Body of pancreas (tissue), 4 donors: ENCODE measurements at places on chromosomes 12 and 14. TPM values are rescaled to one million over a fixed set of nuclear protein-coding genes. Genes with fewer than 3 reads are reported as not detected.

MLF2 gene
- total RNA-seq, result 59.4 TPM

DNA sequence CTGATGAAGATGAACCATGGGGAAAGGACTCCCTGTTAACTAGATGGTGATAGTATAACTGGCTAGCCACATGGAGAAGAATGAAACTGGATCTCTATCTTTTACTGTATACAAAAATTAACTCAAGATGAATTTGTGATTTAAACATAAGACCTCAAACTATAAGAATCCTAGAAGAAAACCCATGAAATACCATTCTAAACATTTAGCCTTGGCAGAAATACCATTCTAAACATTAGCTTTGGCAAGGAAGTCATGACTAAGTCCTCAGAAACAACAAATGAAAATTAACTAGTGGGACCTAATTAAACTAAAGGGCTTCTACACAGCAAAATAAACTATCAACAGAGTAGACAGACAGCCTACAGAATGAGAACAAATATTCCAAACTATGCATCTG lies 28.4 kb upstream of the NOVA1 start:
- no peak for DNase-seq

GRCh38 chr12:75706786-75707605 lies 195.6 kb upstream of the KRR1 start:
- no peak for DNase-seq

DNA sequence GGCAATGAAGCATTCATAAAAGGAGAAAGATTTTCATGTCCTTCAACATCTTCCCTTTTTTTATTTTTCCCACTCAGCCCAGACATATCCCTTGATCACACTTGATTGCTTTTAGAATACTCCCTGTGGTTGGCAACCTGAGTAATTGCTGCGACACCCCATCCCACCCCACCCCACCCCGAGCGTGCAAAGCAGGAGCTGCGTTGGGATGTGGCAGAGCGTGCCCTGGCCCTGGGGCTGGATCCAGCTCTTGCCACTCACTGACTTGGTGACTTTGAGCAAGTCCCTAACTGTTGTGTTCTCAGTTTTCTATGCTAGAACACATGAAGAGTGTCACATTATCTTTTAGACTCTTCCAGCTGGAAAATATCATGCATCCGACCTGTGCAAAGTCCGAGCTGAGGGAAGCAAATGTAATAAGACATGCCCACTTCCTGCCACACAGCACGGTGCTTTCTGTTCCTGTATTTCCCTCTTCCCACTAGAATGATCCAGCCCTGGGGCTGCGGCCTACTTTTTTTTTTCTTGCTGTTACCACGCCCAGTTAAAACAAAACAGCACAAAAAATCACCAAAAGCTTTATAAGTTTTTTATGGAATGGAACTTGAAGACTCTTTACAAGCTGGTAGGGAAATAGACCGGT lies 4.0 kb downstream of the ASCL4 start:
- DNase-seq, result no peak

PRH2 gene
- total RNA-seq, result not detected

DNA sequence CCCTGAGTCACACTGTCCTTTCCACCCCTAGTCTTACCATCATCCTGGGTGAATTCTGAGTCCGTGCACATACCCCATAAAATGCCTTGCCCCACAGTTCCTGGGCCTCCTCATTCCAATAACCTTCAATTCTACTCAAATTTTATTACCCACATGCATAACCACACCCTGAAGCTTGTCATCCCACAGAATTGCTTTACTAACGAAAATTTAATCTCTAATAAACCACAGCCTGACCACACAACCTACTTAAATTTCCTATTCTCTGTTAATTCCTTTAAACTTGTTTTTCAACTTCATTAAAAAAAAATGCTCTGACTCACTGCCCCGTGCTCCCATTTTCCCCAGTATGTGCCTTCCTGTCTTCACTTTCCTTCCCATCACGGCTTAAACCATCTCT lies 205.9 kb downstream of the PHLDA1 start:
- DNase-seq, result no peak

- no peak for DNase-seq
These were observed 32.2 kb downstream of the SLC8A3 start for GRCh38 chr14:70156592-70156991.

- DNase-seq, result no peak
These were observed 46.1 kb downstream of the FRMD6 start for GRCh38 chr14:51697848-51698247.

- DNase-seq, result no peak
These were observed 132.5 kb upstream of the FOXN3 start for GRCh38 chr14:89549381-89550125.

PRPH gene
- 9.6 TPM for total RNA-seq

ARHGDIB gene
- total RNA-seq, result 19.8 TPM

RHOF gene
- total RNA-seq, result 10.2 TPM

DNA sequence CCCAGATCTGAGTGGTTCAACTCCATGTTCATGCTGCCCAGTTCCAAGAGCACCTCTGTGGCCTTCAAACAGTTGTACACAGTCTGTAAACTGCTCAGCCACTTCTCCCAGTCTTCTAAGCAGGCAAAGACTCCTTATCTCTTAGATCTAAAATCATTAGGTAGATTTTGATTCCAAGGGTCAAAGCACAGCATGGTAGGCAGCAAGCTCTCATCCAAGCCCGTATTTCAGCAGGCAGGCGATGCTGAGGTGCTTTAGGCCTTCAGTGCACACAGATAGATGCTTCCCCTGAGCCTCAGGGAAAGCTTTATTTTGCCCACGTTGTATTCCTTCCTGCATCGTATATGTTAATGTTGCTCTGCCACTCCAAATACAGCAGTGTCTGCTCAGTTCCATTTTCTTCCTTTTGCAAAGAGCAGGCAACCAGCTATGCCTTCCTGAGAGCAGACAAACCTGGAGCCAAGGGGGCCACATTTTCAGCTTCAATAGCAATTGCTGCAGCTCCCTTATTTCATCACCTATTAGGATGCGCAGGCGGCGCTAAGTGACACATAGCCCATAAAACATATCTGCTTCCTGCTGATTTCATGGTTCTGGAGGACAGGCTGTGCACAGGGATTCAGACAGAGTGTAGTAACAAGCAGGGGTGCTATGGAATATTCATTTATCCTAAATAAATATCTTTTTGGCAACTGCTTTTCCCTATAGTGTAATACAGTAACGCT lies 67.5 kb downstream of the ETV6 start:
- no peak for DNase-seq

KRT72 gene
- total RNA-seq, result not detected

GRCh38 chr12:23949348-23950209 lies at the start of gene SOX5:
Gene SOX5 (minus strand): TSS chr12:23949670. CDS start chr12:23949601, 69 bp downstream.
- peak; percentile 15 for DNase-seq

PTPRR gene
- total RNA-seq, result 0.33 TPM

DNA sequence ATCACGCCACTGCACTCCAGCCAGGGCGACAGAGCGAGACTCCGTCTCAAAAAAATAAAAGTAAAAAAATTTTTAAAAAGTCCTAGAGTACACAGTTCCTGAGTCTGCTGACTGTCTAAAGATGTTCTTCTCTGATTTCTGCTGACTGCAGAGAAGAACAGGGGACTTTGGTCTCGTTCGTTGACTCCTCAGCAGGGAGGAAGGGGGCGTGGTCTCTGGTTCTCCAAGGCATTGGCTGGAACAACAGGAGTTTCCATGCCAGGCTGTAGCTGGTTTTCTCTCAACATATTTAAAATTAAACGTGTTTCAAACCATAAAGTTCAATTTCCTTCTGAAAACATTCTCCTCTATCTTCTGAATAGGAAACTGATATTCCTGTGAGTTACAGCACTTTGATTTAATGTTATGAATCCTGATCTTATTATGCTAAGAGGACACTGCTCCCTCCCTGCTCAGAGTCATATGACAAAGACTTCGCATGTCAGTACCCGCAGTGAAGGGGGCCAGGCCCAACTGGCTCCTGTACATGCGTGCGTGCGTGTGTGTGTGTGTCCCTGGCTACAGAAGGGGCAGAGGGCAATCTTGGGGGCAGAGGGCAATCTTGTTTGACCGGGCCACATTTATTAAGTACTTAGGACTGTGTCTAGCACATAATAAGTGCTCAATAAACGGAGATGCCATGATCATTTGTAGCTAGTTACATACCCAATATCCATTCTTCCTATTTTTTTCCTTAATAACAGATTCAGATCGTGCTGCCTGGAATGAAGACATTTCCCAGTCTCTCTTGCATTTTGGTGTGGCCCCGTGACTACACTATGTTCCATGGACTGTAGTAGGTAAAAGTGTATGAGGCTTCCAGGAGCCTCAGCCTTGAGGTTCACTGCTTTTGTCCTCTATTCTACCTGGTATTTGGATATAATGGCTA lies 16.5 kb upstream of the HNF1A start:
- peak; percentile 70 for DNase-seq

TCL1B gene
- not detected for total RNA-seq

DNA sequence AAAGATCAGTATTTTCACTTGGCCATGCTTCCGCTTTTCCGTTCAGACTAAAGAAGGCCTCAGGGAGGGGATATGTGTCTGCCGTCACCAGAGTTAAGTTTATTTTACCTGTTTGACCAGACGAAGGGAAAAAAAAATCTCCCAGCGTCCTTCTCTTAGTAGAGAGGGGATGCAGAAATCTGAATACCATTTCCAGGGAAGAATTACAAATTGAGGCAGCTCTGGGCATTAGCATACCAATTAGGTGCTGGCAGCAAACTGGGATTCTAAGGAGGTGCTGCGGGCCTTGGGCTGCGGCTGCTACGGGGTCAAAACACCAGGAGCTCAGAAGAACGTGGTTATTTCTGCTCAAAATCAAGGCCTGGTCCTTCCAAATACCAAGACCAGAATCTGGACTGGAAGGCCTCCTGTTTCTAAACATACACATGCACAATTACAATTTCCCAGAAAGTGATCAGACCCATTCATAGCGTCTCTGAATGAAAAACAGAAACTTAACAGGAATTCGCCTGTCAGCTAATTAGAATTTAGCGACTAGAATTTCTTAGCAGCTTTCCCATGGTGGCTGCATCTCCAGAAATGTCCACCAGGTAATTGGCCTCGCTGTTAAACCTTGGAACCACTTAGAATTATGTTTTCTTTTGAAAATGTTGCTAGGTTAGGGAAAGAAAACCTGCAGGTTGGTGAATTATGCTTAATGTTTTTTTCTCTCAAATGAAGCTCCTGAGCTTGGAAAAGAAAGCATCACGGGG lies 617.0 kb downstream of the VRK1 start:
- no peak for DNase-seq

CCDC198 gene
- 97.8 TPM for total RNA-seq

GRCh38 chr14:95609398-95609990 lies 74.6 kb downstream of the GLRX5 start:
- DNase-seq, result peak; percentile 70

DNA sequence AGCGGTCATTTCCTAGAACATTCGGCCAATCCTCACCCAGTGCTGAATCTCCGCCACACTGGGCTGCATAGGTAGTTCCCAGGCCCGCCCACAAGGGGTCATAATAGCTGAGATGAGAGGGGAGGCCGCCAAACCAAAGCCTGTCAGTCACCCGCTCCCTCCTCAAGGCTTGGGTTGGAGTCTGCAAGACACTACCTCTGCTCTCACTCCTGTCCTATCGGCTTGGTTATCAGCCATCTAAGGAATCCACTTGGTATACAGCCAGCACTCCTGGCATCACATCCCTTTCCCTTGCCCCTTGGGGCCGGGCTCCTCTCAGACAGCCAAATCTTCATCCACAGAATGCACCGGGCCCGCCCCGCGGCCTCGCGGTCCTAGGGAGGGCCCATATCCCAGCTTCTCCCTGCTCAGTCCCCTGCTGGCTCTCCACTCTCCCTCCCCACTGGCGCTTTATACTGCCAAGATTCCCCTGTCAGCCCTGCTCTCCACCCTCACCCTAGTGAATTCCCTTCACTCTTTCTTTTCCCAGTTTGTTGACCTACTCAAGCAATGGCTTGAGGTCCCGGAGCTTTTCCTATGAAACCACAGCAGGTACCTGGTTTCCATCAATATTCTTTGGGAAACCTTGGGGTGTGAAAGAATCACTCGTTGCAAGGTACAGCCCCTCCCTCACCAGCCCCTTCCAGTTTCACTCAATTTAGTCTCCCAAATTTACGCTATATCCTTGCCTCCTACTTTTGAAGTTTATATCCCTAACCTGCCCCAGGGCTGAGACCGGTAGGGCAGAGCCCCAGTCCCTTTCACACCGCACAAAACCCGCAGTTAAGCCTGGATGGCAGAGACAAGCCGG lies 1.4 kb downstream of the IFFO1 start:
- DNase-seq, result peak; percentile 75

- peak; percentile 30 for DNase-seq
These were observed 1108.8 kb upstream of the SEL1L start for GRCh38 chr14:82642425-82642824.

SIRT4 gene
- total RNA-seq, result 0.99 TPM

DDX23 gene
- 50.8 TPM for total RNA-seq

CIROP gene
- not detected for total RNA-seq

DNA sequence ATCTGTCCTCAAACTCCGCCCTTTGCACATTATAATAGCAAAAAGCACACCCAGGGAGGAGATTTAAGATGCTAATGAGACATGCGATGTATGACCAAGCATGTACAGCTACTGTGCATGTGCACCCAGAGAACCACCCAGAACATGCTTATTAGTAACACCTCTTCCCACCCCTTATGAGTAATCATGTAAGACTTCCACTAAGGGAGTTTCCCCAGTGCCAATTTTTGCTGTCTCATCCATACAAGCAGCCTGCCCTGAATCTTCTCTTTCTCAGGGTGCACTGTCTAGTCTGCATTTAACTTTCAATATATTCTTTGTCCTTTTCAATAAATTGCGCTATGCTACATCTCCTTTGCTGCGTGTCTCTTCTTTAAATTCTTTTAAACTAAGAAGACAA lies 830.0 kb upstream of the NOVA1 start:
- no peak for DNase-seq

GRCh38 chr12:52812073-52812400 lies 1.9 kb downstream of the KRT4 start:
- DNase-seq, result no peak

DNA sequence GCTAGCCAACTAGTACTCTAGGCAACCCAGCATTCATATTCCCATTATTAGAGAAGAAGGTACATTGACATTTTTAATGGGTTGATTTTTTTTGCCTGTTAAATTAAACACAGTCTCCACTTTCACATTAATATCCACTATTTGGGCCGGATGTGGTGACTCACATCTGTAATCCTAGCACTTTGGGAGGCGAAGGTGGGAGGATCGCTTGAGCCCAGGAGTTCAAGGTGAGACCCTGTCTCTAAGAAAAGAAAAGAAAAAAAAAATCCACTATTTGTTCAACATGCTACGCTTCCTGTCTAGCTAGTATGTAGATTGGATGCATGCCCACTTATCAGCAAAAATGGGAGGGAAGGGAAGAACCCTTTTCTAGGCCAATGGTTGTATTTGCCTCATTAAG lies 7.1 kb upstream of the CRADD start:
- DNase-seq, result peak; percentile 34

HAL gene
- 0.52 TPM for total RNA-seq

DNA sequence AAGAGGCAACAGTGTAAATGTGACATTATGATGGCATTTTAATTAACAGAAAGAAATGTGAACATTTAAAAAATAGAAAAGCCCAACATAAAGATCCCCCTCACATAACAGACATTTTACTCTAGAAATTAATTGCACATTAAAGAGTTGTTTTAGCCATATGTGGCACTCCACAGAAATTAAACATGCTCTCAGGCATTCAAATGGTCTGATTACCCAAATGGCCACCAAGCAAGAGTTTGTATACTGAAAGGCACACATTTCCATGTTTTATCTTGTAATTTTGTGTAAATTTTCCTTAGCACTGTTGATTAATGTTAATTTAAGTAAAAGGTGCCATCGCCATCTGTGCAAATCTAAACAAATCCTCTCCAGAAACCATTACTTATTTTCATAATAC lies 43.5 kb downstream of the GTF2A1 start:
- DNase-seq, result no peak
